Left ventricle myocardium superior (tissue), 1 donor: ENCODE measurements at places on chromosomes 1 and 21.

DNA sequence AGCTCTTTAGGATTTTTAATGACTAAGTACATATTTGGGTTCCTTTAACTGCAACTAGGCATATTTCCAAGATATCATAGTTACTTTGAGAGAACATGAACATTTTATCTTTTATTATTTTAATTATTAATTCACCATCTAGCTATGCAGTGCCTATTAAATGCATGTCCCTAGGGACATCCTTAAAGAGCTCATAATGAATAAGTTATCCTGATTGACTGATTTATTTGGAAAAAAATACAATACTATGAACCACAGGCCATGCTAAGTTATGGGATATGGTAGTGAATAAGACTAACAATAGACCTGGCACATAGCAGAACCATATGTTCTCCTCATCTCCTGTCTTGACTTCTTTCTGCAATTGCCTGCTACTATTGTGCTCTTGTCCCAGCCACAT lies 16.4 kb upstream of the C1orf105 start:
- DNase-seq, result no peak

DNA sequence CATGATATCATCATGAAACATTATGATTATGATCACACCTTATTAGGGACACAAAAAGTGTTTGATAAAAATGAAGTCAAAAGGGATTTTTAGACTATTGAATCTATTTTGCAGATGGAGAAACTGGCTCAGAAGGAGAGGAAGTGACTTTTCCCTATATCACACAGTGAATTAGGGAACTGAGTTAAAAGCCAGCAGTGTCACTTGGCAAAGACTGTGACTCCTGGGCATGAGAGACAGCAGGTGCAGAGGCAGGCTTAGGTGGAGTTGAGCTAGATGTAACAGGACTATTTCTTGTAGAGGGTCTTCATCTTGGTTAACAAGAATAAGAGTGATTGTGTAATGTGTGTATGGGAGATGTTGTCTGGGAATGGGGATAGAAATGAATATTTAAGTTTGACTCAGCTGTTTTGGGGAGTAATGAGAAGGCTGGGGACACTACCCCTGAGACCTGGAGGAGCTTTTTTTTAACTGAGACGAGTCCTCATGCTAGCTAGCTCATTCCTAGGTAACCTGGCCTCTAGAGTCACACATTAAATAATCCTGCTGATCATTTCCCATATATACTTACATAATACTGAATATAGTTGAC lies 1.0 kb upstream of the CD84 start:
- no peak for DNase-seq

DNA sequence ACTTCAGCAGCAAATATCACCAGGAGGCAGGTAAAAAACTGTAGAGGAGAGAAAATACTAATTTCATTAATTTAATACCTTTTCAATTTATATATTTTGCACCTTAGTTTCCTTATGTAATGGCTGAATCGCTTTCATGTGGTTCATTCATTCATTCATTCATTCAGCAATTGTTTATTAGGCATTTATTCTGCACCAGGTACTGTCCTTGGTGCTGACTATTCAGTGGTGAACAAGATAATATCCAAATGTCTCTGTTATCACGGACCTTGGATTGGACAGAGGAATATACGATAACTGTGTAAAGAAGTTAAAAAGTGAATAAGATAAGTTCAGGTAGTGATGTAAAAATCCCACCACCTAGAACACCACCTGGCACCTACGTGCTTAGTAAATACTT lies 28.8 kb downstream of the TSPAN2 start:
- no peak for DNase-seq

GRCh38 chr21:36010801-36011200 lies 49.5 kb downstream of the SETD4 start:
- DNase-seq, result no peak

DNA sequence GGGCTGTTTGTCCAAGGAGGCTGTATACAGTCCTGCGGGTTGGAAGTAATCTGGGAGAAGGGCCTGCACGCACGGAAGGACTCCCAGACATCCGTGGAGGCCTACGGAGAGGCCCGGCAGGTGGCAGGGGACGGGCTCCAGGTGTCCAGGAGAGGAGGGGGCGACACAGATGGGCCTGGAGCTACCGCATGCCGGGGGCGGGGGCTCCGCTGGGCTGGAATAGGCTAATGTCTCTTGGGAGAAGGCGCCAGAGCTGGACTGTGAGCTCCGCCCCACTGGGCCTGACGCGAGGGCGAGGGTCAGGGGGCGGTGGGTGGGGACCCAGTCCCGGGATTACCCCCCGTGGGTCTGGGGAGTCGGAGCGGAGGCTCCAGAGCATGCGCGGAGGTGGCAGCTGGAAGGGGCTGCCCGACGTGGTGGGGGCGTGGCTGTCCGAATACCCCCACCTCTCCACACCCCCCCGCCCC lies 659 bp downstream of the AGO1 start:
- peak; percentile 66 for DNase-seq

DNA sequence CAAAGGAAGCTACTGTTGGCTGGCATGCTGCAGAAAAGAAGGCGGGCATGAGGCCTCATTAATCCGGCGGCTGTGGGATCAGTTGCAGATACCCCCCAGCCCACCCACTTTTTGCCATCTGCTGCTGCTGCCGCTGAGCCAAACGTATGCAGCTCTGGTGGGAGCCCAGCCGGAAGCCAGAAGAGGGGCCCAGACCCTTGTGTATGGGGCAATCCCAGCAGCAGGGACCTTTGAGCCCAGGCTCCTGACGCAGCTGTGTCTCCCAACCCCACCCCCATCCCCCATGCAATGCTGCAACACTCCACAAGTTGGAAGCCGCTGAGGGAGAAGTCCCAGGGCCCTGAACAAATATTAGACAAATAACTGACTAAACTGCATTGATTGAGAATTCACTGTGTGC lies 106.0 kb downstream of the ELAVL4 start:
- DNase-seq, result no peak

DNA sequence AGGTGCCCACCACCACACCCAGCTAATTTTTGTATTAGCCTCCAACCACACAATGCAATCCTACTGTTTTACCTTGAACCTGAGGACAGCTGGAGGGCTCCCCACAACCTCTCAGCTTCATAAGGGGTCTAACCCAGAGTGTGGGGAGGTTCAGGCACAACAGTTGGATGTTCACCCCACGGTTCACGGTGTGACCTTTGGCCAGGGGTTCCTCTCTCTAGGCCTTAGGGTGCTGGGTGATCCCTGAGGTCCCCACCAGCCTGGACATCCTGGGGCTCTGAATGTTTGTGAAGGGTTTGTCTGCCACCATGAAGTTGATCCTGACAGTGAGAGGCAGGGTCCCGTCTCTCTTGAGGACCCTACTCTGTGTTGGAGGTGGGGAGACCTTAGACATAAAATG lies 3.9 kb downstream of the ACOT11 start:
- DNase-seq, result no peak

- DNase-seq, result no peak
These were observed 272.1 kb upstream of the C1orf87 start for GRCh38 chr1:60345621-60346020.

DNA sequence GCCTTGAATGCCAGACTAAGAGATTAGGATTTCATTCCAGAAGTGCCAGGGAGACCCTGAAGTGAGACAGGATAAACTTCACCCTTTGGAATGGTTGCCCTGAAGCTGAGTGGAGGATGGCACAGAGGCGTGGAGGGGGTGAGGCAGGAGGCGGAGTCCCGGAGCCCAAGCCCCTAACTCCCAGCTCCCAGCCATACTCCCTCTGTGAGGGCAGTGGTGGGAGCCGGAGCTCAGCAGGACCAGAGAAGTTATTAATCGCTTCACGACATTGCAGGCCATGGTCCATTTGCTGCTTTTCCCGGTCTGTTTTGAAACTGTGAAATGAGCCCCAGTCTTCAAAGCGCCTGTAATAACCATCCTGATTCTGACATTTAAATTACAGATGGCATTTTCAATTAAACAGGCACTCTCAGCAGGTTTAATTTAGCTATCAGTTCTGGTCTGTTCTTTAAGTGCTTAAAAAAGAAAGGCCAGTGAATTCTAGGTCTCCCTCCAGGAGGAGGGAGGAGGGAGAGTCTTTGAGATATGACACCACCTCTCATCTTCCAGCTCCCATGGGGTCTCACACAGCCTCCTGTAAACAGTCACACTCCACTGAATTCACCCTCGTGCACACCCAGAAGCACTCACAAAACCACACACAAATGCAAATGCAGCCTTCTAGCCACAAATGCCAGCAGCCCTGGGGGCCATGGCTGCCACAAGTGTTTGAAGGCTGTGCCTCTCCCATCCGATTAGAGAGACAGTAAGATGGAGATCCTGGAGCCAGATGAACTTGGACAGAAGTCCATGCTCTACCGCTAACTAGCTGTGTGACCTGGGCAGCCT lies 19.6 kb downstream of the FBXO2 start:
- DNase-seq, result no peak

DNA sequence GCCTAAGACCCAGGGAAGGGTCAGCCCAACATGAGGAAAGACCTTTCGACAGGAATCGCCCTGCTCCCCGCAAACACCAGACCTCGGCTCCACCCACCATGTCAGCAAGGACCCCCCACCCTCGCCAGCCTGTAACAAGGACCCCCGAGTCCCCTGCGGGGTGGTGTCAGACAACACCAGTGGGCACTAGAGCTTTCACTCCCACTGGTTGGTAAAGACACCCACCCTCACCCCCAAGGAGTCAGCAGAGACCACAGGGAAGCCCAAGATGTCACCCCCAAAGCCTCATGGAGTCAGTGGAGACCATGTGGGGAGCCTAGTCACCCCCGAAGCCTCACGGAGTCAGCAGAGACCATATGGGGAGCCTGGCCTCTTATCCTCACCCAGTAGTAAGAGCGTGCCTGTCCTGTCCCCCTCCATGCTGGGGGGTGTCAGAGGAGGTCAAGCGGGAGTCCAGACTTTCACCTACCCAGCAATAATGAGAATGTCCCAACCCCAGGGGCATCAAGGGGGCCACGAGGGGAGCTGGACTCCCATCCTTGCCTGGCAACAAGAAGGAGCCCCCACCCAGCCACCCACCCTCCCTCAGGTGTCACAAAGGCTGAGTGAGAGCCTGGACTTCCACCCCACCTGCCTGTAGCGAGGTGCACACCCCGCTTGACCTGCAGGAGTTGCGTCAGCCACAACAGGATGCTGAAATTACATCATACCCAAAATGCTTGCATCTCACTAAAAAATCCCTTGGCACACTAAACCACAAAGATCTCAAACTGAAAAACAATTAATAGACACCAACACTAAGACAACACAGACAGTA lies 24.8 kb downstream of the SLC19A1 start:
- DNase-seq, result peak; percentile 26
